ENCODE measurements at places on chromosomes 1 and 21.

DNA sequence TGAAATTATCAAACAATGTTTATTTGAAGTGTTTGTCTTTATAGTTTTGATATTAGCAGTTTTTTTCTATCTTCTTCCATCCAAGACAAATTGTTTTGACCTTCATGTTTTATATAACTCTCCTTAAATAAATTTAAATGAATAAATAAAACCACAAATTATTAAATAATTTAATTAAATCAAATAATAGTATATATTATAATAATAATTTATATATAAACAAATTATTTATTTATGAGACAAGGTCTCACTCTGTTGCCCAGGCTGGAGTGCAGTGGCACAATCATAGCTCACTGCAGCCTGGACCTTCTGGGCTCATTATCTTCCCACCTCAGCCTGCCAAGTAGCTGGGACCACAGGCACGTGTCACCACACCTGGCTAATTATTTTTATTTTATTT is 12.4 kb upstream of the PWP2 start:
- DNase-seq: no peak

DNA sequence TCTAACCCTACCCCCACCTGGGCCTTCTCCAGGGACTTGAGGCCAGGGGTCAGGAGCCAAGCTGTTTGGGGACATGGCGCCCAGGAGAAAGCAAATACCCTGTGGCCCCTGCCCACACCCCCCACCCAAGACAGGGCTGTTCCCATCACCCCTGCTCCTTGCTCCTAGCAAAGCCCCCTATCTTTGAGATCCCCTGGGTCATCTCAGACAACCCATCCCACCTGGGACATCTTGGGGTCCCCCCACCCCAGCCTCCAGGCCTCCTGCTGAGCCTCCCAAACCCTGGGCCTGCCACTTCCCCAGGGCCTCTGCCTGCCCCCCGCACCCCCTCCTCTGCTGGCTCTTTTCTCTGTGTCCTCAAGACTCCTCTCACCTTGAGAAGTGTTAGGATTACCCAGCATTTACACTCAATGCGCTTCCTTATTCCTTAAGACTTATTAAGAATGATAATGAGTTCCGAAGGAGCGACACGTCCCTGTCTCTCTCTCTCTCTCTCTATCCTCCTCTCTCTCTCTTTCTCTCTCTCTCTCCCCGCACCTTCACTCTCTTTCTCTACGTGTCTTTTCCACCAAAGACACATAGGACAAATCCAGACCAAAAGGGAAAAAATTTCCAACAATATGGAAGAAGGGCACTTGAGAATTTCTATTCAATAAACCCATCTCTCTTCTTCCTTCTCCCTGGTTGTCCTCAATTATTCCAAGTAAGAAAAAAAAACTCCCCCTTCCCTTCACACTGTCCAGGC is 7.2 kb downstream of the CASZ1 start:
- no peak for DNase-seq

- no peak for DNase-seq
These were observed 49.9 kb downstream of the ERICH3 start for GRCh38 chr1:74623716-74624115.

DNA sequence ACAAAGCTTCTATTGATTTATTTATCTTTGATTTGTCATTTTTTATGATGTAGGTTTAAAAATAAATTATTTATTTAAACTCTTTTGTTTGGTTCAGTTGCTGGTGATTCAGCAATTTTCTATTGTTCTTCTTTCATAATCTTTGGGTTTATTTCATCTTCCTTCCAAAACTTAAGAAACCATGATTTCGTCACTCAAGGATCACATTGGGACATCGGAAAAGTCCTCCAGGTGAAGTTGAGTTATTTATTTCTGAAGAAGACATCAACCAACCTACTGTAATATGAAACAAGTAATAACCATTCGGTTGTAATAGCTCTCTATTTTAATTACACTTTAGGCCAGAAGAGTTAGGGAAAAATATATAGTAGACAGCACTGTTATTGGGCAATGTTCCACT is 23.0 kb upstream of the WLS start:
- no peak for DNase-seq

- no peak for DNase-seq
These were observed 68.8 kb upstream of the HUNK start for GRCh38 chr21:31804008-31804394.

GRCh38 chr1:31570906-31571305 is 5.4 kb upstream of the TINAGL1 start:
- no peak for DNase-seq

GRCh38 chr1:8822373-8823294 is 5.2 kb upstream of the RERE start:
- peak; percentile 96 for DNase-seq

- DNase-seq: no peak
These were observed 9.8 kb upstream of the KCNA3 start for GRCh38 chr1:110684491-110684890.

- no peak for DNase-seq
These were observed 207.2 kb upstream of the C21orf91 start for GRCh38 chr21:18026359-18026758.

GRCh38 chr1:150281221-150281757 is 1.1 kb upstream of the CIART start:
- DNase-seq: peak; percentile 71

GRCh38 chr1:219312967-219313366 is 139.3 kb downstream of the LYPLAL1 start:
- peak; percentile 67 for DNase-seq

DNA sequence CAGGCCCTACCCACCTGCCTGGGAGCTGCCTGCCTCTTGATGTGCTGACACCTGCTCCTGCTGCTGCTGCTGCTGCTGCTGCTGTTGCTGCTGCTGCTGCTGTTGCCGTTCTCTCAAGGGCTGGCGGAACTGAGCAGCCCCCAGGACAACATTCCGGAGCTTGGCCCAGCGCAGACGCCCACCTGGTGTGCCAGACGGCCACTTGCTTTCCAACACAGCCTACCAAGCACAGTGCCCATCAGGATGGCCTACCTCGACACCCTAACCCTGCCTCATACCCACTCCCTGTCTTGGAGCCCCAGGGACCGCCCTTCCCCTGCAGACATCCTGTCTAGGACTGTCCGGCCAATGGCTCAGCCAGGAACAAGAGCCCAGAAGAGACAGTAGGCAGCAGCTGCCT is 11.8 kb downstream of the DENND4B start:
- DNase-seq: no peak

DNA sequence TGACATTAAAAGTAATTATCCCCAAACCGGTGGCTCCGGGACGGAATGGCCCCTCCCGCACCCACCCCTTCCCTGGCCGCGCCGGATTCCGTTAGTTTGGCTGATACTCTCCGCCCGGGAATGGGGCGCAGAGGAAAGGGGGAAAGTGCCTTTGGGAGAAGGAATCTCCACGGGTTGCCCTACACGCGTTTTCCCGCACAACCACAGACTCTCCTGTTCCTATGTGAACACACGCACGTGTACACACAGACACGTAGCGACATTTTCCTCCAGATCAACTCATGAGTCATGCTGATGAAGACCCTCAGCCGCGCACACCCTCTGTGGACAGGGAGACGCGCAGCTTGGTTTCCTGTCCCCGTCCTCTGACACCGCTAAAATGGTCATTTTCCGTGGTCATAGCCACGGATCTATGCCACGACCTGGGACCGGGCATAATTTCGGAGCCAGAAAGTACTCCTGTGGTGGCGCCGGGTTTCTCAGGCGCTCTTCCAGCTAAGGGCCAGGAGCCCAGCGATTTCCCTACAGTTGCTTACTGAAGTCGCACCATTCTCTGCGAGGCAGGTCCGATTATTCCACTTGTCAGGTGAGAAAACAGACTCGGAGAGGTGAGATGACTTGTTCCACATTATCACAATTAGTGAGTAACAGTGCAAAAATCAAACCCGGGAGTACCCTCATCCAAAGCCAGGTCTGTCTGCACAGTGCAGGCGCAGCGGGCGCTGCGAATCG is 4.0 kb upstream of the DMRTA2 start:
- DNase-seq: no peak

DNA sequence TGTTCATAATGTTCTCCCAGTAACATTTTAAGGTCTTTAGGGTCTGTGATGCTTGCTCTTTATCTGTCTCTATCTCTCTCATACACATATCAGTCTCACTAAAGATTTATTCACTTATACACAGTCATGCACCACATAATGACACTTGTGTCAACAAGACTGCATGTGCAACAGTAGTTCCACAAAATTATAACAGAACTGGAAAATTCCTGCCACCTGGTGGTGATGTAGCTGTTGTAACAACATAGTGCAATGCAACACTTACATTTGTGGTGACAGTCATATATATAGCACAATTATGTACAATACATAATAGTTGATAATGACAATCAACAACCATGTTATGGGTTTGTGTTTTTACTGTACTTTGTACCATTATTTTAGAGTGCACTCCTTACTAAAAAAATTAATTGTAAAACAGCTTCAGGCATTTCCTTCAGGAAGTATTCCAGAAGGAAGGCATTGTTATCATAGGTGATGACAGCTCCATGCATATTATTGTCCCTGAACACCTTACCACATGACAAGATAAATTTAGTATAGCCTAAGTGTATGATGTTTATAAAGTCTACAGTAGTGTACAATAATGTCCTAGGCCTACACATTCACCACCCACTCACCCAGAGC is 8.1 kb downstream of the TDRD5 start:
- peak; percentile 7 for DNase-seq

GRCh38 chr1:166953491-166953890 is 21.8 kb downstream of the ILDR2 start:
- no peak for DNase-seq

GRCh38 chr1:180881806-180882509 is 30.7 kb upstream of the KIAA1614 start:
- peak; percentile 46 for DNase-seq

- no peak for DNase-seq
These were observed 113.5 kb upstream of the COL6A1 start for GRCh38 chr21:45868086-45868485.

GRCh38 chr1:208347191-208347590 is 103.0 kb upstream of the PLXNA2 start:
- no peak for DNase-seq

DNA sequence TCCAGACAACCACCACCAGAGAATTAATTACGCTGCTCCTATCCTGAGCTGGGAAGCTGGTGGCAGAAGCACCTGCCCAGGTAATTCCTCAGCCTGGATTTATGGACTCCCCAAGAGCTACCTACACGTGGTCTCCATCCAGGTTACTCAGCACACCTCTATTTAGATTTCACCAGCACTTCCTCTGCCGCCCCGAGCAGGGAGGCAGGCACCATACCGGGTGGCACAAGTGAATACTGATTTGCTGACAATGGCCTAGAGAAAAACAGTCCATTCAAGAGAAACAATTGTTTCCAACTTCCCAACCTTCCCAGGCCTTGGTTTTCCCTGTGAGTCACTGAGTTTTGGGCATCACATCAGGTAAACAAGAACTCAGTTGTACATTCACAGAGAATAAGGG is 134.3 kb downstream of the MATN1 start:
- DNase-seq: no peak

- DNase-seq: peak; percentile 89
These were observed at the start of gene RGS2 for GRCh38 chr1:192808518-192809306. RGS2 (plus strand) TSS chr1:192809039; CDS start chr1:192809072, 33 bp downstream.

- DNase-seq: no peak
These were observed 40.4 kb downstream of the CASZ1 start for GRCh38 chr1:10755970-10756521.

DNA sequence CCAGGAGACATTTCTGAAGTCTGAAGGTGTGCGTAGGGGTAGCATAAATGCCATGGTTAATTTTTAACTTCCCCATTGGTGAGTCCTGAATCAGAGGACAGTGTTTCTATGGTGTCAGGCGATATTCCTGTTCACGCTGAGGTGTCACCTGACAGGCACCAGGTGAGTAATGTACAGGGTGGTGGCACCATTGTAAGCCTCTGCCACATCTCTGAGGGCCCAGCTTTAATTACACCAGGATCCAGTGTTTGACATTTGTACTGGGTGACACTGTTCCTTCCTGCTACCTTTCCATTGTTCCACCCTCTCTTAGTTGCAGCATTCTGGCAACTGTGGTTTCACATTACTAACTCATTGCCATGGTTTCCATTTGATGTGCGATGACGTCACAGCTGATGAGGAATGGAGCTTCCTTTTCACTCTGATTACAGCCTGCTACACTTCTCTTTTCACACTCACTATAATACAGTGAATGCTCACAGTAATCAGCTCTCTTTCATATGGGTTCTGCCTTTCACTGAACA is 40.6 kb upstream of the MARK1 start:
- peak; percentile 59 for DNase-seq

DNA sequence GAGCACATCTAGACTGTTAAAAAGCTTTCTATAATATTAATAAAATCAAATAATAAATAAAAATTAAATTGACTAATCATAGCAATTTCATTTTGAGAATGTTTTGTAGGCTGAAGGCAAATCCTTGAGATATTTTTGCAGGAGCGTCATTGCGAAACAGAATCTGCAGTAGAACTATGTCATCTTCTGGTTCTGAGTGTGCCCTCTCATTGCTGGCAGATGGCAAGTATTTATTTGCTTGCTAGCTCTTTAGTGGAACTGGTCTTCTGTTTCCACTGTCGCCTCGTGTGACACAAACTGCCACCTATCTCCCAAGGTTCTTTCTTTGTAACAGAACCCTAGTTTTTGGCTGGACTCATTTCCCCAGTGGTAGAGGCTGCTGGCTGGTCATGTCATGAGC is 19.0 kb upstream of the IRF2BP2 start:
- DNase-seq: no peak

- no peak for DNase-seq
These were observed 19.9 kb upstream of the CSF3R start for GRCh38 chr1:36502616-36503015.

DNA sequence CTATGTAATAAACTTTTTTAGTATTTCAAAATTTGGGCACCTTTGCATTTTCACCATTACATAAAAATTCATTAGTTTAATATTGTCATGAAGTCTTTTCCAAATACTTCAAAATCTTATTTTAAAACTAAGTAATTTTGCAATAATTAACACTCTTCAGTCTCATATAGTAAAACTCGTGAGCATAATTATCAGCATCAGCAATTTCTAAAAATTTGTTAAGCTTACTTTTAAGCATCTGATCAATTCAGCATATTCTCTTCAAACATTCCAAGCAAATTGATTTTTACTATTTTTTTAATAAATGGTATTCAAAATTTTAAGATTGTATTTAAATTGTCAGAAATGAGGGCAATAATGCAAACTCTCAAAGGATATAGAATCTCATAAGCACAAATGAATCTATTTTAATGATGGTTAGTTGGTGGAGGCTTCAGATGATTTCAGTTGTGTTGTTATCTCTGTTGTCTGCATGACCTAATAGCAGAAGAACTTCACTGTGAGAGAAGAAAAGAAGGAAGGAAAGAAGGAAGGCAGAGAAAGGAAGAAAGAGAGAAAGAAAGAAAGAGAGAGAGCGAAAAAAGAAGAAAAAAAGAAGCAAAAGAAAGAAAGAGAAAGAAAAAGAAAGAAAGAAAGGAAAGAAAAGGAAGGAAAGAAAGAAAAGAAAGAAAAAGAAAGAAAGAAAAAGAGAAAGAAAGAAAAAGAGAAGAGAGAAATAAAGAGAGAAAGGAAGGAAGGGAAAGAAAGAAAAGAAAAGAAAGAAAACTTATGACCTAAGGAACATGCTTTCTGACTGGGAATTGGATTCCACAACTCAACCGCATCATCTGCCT is 860.5 kb downstream of the NCAM2 start:
- no peak for DNase-seq
